Epithelial cell of alveolus of lung (primary cell): ENCODE measurements at places on chromosomes 11 and 22. TPM values are rescaled to one million over a fixed set of nuclear protein-coding genes. Genes with fewer than 3 reads are reported as not detected.

The OR51B4 gene
- total RNA-seq: not detected in 2 replicates

The OVCH2 gene
- not detected in 2 replicates for total RNA-seq

The OR2AG1 gene
- not detected in 2 replicates for total RNA-seq

The C11orf97 gene
- not detected in 2 replicates for total RNA-seq

The SYT7 gene
- 1.5 and 1.8 TPM in 2 replicates for total RNA-seq

The SCO2 gene
- total RNA-seq: 5.4 and 8.4 TPM in 2 replicates

The PGA5 gene
- total RNA-seq: not detected in 2 replicates
